ENCODE measurements at places on chromosomes 2 and 18.

- no peak for DNase-seq
Measured at GRCh38 chr18:36481201-36481657, 183.7 kb downstream of the FHOD3 start.

GRCh38 chr2:145007093-145007959 lies 487.4 kb upstream of the ZEB2 start:
- no peak for DNase-seq

DNA sequence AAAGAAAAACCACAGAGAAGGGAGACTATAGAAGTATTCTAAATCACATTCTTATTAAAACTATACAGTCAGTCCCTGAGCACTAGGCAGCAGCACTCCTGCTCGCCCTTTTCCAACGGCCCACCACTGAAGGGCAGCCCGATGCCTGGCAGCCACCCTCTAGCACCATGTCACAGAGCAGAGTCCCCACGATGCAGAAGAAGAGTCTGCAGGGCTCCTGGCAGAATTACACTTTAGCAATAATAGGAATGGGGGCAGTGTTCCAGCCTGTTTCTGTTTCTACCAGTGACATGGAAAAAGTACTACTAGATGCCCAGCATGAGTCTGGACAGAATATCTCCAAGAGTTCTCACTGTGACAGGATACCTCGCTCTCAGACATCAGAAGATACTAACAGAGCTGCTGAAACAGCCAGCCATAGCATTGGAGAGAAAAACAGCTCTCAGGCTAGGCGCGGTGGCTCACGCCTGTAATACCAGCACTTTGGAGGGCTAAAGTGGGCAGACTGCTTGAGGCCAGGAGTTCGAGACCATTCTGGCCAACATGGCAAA lies 87.6 kb downstream of the C2orf74 start:
- no peak for DNase-seq

DNA sequence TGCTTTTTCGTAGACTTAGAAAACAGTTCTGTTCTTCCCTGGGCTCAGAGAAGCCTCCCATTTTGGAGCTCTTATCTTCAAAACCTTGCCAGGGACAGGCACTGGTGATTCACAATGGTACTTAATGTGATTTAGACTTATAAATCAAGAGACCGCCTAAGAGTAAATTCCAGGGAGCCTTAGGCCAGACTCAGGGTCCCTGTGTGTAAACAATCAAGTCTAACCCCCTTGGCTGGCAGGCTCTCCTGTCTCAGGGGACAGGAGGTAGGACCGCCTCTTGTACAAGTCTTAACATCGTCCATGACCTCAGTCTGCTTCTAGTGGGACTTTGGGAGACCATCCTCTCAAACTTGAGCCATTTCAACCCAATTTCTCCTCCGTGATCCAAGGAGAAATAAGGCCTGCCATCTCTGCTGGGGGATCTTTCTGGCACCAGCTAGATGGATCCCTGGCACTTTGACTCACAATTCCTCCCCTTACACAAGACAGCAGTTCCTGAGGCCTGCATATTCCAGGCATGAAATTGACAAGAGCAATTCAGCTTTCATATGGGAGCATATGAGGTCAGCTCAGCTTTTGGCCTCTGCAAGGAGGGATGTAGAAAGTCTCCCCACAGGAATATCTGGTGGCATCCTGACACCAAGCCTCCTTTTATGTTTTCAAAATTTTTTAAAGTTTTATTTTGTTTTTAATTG lies 487.0 kb downstream of the TNS1 start:
- no peak for DNase-seq

GRCh38 chr2:170340693-170341068 lies 162.7 kb downstream of the MYO3B start:
- no peak for DNase-seq

DNA sequence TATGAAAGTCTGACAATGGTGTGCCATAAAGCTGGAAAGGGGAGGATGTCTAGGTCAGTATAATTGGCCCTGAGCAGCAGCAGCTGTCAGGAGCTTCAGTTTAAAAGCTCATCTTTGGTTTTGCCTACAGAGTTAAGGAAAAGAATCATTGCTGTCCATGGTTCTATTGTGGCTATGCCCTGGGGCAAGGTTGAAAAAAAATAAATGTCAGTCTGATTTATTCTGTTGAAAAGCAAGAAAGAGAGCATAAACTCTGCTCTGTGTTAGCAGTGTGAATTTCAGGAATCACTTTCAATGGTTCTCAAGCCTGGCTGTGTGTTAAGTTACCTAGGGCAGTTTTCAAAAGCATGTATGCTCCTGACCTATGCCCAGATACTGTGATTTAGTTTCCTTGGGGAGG lies 446.7 kb downstream of the SETBP1 start:
- no peak for DNase-seq

DNA sequence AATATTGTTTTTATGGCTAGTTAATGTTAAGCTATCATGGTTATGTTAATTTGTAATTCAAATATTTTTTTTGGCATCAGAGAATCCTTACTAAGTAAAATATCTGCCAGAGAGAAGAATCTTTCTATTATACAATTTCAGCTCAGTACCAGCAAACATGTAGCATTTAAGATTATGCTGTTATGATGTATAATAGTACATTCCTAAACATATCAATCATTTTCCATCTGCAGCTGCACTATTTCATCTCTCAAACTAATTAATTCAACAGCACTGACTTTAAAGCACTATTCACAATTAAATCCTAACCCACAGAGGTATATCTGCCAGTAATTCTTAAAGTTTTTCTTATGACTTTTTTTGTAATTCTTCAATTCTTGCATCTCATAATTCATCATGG lies 250.6 kb downstream of the CD226 start:
- DNase-seq = no peak

- no peak for DNase-seq
Measured at GRCh38 chr2:43405829-43406228, 179.4 kb upstream of the ZFP36L2 start.

DNA sequence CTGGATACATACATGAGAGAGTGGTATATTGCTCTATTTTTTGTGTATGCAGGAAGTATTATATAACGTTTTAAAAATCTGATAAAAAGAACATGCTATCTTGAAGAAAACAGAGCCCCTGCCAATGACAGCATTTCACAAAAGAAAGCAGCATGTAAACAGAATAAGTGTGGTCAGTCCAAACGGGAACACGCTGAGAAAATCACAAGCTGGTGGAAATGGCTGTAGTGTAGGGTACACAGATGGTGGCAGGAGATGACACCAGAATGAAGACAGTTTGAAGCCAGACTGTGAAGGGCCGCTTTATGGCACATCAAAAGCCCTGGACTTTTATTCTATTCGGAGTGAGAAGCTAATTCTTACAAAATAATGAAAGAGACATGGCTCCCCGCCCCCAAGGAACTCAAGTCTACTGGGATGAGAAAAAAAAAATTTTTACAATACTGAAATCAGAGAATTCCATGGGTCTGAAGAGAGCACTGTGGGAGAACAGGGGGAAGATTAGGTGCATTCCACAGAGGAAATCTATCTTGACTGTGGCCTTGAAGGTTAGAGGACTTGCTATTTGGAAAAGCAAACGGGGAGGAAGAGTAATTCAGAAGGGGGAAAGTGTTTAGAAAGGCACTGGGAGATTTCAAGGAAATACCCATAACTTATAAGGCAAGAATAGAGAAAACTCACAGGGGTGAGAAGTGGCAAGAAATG lies 217.7 kb upstream of the SMAD7 start:
- no peak for DNase-seq

DNA sequence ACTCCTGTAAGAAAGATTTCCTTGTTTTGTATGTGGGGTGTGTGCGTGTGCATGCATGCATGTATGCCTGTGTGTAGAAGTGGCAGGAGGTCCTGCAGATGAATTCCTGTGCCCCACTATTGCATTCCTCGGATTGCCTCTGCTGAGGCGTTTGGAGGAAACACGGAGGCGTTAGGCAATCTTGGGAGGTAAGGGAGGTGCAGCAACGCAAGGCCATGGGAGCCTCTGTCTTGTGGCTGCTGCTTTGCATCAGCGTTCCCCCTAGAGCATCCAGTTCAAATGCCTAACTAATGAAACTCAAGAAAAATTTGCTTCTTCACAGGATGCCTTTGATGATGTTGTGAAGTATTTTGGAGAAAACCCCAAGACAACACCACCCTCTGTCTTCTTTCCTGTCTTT lies 80.0 kb downstream of the PRPF40A start:
- DNase-seq = no peak

DNA sequence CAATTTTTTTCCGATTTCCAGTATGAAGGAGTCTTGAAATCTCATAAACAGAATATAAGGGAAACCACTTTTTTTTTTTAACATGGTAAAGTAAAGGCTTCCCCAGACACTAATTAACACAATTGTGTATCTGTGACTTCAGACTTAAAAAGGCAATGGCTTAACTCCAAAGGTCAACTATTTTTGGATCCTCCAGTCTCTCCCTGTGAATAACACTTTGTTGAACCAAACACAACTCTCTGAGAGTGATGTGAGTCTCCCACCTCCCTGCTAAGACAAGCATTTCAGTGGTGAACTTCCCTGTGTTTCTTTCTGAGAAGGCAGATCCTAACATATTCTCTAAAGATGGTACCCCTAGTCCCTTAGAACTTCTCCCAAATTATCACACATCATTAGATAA lies 219.6 kb upstream of the RBBP8 start:
- DNase-seq = no peak

DNA sequence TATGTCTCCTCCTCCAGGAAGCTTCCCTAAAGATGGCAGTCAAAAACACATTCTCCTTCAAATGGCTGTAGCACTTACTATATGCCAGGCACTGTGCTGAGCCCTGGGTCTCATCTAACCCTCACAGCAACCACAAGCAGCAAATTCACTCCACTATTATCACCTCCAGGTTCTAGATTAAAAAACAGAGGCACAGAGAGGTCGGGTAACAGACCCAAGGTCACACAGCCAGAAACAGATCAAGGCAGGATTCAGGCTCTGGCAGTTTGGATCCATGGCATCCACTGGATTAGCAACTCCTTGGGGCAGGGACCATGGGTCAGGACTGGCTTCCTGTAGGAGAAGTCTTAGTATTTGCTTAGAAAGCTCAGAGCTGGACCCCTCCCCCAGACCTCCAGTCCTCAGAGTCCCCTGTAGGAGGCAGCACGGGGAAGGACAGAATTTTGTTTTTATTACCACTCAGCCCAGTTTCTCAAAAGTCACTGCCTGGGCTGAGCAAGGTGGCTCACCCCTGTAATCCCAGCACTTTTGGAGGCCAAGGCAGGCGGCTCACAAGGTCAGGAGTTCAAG lies 34.4 kb downstream of the ZFP36L2 start:
- DNase-seq = no peak

GRCh38 chr2:202015471-202015870 lies 18.2 kb upstream of the FZD7 start:
- DNase-seq = no peak

DNA sequence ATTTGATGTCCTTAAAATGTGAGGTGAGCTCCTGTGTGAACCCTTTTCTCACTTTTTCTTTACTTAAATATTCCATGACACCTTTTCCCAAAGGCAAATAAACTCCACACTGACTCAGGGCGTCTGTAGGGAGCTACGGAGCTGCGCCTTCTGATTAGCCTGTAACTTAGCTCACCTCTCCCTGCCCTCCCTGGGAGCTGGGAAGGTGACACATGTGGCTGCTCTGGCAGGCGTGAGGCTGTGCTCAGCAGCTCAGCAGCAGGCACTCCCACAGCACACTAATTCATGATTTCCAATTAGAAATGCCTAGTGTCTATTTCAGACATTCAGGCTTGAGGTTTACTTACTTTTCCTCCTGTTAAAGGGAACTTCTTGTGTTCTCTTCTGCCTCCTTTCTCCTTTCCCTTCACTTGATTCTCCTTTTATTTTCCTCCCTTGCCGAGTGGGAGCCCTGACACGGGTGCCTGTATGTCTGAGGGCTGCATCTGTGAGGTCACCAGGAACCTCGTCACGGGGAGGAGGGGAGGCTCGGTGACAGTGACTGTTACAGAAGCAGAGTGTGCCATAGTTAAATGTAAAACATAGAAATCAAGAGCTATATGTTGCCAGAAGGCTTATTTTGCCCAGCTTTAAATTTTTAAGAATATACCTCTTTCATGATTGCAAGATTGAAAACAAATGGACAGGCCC lies 437.1 kb downstream of the DCDC2C start:
- DNase-seq = no peak

DNA sequence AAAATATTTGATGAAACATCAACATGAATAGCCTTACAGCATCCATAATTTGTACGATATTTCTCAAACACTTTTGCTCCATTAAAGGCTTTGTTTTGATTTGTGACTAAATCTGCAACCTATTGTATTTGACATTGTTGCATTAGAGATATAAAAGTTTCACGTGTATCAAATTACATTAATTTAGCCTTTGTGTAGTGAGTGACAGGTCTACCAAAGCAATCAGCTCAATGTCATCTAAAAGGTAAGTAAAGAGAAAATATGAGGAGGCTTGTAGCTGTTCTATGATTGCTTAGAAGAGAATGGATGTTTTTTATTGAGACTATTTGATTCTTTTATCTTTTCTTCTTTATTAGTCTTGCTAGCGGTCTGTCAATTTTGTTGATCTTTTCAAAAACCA lies 430.2 kb downstream of the GALR1 start:
- no peak for DNase-seq

GRCh38 chr2:53969285-53969967 lies 1.4 kb downstream of the PSME4 start:
- DNase-seq = peak; percentile 30

- no peak for DNase-seq
Measured at GRCh38 chr2:119718501-119719260, 39.7 kb downstream of the TMEM177 start.

- DNase-seq = no peak
Measured at GRCh38 chr2:64063924-64064331, 44.7 kb upstream of the VPS54 start.

- no peak for DNase-seq
Measured at GRCh38 chr2:74886811-74887210, 52.9 kb downstream of the HK2 start.

DNA sequence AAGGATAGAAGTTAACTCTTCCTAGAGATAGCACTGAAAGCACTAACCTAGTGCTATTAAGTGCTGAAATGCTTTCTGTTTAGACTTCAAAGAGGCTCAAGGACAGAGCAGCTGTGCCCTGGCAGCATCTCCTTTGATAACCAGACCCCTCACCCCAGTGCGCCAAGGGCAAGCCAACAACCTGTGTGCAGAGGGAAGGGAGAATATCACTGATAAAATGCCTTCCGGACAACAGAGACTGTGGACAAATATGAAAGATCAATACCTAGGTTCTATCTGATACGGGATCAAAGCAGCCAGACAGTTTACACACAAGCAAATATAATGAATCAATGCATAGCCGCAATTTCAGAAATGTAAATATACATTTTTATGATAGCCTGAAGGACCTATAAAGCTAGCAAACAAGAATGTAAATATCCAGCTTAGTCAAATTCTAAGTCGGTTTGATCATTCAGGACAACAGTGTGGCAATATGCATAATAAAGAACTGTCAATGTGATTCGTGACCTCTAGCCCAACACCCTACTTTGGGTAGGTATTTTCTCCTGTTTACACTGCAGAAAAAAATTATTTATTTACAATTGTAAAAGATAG lies 91.8 kb upstream of the RFX8 start:
- DNase-seq = no peak

DNA sequence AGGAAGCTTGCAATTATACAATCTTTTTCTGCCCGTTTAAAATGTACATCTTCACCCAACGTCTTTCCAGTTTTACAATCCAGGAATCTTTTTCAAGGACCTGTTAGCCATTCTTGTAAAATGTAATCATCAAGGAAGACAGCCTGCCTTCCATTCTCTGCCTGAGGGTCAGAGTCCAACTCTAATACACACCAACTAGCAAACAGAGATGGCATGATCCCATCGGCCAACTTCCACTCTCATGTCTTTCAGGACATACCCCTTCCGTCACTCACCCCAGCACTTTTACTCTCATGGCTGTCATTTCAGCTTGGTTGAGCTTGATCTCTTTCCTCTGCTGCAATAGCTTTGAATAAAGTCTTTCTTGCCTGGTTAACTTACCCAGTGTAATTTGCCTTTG lies 172.5 kb upstream of the NETO1 start:
- DNase-seq = no peak

- DNase-seq = no peak
Measured at GRCh38 chr2:121783180-121783579, 27.7 kb downstream of the TSN start.
